Activated CD4-positive, CD25-positive, alpha-beta regulatory T cell treated with anti-CD3 and anti-CD28 coated beads, Interleukin-2, amount 50 U/mL, for 24 hours (primary cell): ENCODE measurements at places on chromosomes 2 and 18.

DNA sequence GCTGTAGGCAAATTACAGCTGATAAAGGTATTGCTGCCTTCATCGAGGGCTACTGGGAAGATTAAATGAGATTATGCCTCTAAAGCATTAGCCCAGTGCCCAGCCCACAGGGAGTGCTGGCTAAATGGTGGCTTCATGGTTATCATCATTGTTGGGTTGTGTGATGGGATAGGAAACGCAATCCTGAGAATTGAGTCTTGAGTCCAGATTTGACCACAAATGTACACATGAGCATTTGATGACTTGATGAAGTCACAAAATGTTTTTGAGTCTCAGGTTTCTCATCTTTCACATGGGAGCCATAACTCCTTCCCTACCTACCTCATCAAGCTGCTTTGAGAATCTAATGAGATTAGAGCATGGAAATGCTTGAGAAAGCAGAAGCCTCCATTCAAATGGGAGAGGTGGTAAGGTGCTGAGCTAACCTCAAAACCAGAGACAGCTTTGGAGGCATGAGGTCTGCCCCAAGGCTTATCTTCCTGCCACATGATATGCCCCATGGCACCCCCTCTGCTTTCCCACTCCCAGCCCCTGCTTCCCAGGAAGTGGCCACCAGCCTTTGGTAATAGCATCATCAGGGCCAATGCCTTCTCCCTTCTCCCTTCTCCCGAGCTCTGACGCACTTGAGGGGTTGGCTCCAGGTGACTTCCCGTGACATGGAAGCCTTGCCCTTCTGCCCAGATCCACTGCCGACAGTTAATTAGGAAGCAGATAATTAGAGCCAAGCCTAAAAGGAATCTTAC lies 149.4 kb upstream of the EPAS1 start:
- no peak for ATAC-seq

DNA sequence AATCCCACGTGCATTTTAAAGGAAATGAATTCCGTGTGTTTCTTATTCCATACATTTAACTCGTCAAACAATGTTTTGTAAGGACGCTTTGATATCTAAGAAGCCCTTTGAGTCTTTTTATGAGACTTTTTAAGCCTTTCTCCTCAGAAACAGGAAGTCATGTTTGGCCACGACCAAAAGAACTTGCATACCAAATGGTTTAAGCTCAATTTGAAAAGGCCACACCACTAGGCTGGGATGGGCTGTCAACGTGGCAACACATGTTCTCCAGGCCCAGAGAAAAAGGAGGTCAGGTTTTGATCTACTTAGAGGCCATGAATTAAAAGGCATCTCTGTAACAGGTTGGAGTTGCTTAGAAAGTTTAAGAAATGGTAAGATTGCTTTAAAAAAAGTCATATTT lies 441.8 kb downstream of the CMPK2 start:
- ATAC-seq: no peak

- ATAC-seq: no peak
Measured at GRCh38 chr2:54878182-54878581, 154.7 kb downstream of the EML6 start.

DNA sequence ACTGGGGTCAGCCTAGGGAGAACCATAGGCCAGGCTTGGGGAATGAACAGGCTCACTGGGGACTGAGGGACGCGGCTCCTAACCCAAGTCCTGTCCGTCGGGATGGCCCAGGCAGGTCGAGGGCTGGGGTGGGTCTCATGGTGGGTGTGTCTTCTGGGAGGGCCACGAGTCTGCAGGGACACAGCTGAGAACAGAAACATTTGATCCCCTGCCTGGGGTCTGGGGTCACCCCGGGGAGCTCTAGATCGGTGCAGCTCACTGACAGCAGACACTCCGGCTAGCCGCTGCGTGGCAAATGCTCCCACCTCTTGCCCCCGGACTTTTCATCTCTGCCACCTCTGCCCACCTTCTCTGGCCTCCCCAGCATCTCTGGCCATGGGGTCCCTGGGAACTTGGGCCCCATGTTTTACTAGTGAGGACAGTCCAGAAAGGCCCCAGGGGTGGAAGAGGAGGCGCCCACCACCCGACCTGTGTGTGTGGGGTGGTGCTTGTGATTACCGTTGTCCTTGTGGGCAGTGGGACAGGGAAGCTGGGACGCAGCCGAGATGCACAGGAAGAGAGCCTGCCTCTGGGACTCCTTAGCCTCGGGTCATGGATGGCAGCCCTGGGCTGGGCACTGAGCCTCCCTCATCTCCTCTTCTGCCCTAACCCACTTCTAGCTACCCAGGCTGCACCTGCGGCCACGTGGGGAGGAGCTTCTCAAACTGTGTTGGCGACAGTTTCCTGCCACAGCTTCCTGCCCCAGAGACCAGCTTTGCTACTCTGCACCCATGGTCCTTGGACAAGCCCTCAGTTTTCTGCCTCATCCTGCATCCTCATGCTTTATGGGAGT lies 4.9 kb downstream of the ZAP70 start:
- ATAC-seq: peak; percentile 79

DNA sequence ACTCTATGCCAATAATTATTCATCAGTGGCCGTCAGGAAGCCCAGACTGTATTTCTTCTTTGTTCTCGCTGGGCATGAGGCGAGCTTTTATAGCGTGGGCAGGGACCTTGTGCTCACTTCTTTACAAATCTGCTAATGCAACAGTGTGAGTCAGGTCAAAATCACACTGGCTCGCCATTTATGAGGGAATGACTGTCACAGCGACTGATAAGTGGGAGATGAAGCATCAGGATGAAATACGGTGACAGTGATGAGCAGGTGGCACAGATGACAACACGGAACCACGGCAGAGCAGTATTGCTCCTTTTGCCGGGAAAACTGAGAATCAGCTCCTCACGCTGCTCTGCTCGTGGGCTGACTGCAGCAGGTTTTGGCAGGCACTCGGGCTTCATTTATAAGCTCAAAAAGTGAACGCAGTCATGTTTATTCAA lies 20.5 kb downstream of the TYMS start:
- ATAC-seq: no peak

- ATAC-seq: no peak
Measured at GRCh38 chr2:189115126-189115525, 64.4 kb downstream of the COL5A2 start.

DNA sequence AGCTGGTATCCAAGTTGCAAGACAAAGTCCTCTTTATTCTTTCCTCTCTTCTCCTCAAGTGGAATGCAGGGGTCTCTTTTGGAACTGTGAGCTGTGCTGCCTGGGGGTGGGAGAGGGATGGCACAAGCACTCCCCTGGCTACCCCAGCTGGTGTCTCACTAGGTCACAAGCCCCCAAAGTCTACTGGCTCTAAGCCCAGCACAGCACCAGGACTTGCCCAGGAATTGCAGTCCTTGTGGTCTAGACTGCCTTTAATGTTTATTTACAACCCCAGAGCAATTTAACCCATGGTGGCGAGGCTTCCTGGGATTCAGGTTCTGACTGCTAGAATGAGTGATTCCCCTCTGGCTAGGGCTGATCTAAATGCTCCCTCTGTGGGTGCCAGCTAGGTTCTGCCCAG lies 199.0 kb upstream of the STK17B start:
- ATAC-seq: no peak

- ATAC-seq: no peak
Measured at GRCh38 chr2:138104071-138104470, 139.8 kb downstream of the HNMT start.

DNA sequence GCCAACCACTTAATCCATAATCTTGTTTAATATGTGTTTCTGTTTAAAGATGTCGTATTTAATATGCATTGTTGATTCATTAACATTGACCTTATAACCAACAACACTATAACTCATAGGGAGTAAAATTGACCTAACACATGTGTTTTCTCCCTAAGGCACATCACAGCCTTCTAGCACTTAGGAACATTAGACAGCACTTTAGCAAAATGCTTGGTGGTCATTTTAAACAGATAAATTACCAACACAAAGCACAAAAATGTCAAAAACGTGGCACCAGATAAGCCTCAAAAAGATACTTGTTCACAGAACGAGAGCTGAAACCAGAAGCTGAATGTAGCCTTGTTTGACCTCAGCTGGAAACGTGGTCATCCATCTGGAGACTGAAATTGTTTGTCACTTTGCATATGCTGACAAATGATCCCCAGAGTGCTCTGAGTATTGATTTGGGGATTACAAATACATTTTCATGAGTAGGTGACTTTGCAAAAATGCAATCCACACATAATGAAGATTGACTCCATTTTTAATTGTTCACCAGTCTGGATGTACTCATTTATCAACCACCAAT lies 139.2 kb downstream of the CCDC102B start:
- no peak for ATAC-seq

DNA sequence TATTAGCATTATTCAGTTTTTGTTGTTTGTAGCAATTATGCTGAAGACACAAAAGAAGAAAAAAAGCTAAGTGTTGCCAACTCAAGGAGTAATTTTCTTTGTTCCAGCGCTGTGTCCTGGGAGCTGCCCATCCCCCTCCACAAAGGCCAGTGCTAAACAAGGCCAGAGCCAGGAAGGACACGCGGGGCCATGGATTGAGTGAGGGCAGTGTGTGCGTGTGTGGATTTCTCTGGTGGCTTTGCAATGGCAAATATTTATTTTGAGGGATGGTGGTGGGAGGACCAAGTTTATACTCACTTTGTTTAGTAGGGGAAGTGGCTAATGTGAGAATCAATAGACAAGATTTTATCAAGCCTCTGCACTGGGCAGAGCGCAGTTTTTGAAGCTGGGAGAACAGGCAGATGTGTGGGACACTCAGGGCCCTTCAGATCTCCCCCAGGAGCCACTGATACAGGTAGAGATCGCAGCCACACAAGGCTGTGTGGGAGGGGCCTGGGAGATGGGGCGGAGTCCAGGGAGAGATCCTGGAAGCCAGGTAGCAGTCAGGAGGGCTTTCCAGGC lies 11.4 kb downstream of the AGAP1 start:
- ATAC-seq: no peak

GRCh38 chr2:206452242-206452641 lies 8.9 kb downstream of the ADAM23 start:
- ATAC-seq: no peak

DNA sequence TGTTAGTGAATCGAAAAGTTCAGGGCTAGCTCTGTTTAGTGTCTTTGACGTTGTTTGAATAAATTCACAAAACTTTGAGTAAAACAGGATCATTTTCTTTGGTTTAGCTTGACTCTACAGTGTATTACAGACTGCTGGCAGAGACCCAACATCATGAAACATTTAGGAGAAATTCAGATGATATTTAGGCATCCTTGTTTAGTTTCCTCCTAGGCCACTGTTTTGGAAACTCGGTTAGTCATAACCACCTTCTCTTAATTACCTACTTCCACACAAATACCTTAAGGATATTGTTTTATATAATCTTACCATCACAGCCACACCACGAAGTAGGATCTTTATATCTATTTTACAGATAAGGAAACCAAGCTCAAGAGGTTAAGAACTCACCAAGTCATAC lies 7.8 kb downstream of the LIMS1 start:
- ATAC-seq: no peak

GRCh38 chr2:207251022-207251421 lies 85.3 kb upstream of the KLF7 start:
- ATAC-seq: no peak

DNA sequence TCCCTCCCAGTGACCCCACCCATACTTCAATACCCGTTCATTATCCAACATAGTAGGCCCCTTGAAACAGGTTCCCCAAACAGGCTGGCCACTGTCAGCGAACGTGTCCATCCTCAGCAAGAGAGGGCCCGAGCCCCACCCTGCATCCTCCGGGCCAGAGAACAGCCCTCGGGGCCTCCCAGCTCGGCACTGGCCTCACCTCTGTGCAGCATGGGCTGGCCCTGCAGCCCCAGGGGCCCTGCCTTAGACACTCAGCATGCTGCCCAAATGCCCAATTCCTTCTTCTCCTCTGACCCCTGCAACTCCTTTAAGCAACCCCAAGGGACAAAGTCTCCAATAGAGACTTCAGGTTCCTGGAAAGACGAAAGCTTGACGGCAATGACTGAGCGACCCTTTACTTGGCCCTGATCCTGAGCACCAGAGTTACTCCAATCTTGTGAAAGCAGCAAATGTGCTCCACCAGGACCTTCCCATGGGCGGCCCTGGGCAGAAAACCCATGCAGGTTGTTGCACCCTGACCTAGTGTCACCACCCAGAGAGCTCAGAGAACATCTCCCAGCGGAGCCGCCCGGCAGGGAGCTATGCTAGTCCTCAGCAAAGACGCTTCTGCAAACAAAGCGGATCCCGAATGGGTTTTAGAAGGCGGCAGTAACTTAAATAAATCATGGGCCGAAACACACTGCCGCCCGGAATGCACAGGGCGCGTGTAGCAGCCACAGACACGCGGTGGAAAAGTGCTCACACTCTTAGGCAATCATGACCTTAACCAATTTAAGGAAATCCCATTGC lies 782 bp downstream of the COL6A3 start:
- ATAC-seq: no peak

GRCh38 chr2:12010059-12010458 lies 263.6 kb downstream of the LPIN1 start:
- no peak for ATAC-seq

GRCh38 chr2:28332696-28333095 lies 60.0 kb upstream of the FOSL2 start:
- no peak for ATAC-seq
